HS-27A (cell line): ENCODE measurements at places on chromosomes 7 and 10.

- DNase-seq: no peak
Measured at GRCh38 chr7:129786825-129787563, 165.8 kb downstream of the UBE2H start.

GRCh38 chr7:128875523-128875948, 12.9 kb downstream of the ATP6V1F start:
- DNase-seq: no peak

DNA sequence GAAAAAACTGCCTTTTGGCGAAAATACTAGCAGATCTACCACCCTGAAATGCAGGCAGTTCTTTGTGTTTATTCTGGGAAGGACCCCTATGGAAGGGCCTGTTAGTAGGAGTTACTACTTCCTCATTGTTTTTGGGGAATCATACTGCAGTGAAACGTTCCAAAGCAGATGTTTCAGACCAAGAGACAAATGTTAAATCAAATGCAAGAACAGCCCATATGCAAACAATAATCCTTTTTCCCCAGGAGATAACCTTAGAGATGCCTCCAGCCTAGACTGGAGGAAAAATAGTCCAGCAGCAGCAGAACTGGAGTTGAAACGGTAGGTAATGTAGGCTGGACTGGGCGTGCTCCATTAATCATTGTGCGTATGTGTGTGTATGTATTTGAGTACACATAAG, 65.9 kb upstream of the VWDE start:
- no peak for DNase-seq

GRCh38 chr10:101568054-101568745, 19.9 kb downstream of the POLL start:
- DNase-seq: no peak

DNA sequence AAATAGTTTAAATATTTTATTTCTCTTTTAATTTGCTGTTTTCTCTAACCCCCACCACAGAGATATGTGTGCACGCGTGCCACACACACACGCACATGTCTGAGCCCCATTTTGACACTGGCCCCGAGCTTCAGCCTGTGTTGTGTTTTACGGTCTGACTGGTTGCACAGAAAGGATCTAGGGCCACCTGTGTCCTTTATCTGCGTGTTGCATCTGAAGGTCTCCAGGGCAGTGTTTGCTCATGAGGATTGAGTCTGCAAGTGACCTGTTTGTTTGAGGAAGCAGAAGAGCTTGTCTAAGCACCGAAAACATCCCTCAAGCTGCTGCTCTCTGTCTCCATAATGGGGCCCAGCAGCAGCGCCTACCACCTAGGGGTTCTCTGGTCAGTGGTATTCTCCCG, 266.4 kb upstream of the LYZL1 start:
- DNase-seq: no peak

- no peak for DNase-seq
Measured at GRCh38 chr10:71516890-71517289, 120.2 kb downstream of the CDH23 start.

- DNase-seq: no peak
Measured at GRCh38 chr10:14698111-14698828, 76.4 kb downstream of the FAM107B start.

GRCh38 chr7:101593556-101593955, 35.5 kb downstream of the MYL10 start:
- DNase-seq: no peak
